ENCODE measurements at places on chromosomes 5 and 9.

DNA sequence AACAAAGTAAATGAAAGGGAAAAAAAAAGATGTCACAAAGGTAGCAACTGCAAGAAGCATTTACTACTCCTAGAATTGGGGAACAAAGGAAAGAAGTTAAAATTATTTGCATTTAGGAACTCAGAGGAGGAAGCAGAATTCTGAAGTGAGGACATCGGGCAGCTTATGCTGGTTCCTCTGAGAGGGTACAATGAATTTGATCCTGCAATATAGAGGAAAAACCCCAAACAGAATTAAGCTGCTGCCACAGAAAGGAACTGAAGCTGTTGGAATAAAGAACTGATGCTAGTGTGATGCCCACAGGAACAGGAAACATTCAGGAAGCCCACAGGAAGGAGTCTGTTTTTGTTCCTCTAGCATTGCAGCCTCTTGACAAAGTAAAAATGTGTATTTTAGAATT is 22.3 kb upstream of the TBCA start:
- DNase-seq = no peak

GRCh38 chr5:74286734-74287695 is 353.5 kb downstream of the ENC1 start:
- no peak for DNase-seq

DNA sequence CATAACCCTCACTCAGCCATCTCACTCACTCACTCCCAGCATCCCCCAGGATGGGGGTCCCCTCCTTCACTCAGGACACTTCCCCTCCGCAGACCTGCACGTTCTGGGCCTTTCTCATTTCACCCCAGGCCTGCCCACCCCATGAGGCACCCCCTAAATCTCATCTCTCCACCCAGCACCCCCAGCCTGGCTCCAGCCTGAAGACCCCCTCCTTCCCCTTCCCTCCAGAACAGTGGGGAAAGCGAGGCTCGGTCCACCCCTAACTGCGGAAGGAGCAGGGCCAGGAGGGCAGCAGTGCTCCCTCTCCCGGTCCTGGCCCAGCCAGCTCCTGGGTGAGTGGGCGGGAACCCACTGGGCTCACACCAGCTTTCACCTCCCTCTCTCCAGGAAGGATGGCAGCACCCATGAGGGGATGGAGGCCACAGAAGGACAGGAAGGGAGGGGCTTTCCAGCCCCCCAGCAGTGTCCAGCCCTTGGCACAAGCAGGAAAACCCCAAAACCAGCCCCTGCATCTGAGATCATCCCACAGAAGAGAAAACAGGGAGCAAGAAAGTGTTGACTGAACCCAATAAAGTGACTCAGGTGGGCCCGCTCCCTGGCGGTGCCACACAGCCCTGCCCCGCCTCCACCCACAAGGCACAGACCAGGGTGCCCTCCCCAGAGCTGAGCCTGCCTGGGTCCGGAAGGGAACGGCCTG is 55.0 kb downstream of the LRSAM1 start:
- DNase-seq = peak; percentile 45

DNA sequence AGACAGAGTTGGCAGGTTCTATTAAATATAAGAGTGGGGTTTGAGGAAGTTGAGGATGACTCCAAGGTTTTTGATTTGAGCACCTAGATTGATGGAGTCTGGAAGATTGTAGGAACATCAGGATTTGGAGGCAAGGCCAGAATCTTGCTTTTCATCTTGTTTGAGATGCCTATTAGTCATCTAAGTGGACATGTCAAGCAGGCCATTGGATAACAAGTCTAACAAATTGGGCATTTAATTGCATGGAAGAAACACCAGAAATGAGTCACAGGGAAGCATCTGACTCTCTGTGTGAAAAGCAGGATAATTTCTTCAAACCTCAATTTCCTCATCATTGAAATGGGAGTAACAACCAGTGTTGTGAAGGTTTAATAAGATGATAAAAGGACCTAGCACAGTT is 53.3 kb upstream of the ARL15 start:
- DNase-seq = peak; percentile 53

GRCh38 chr5:69230181-69230580 is 4.5 kb upstream of the CDK7 start:
- no peak for DNase-seq

DNA sequence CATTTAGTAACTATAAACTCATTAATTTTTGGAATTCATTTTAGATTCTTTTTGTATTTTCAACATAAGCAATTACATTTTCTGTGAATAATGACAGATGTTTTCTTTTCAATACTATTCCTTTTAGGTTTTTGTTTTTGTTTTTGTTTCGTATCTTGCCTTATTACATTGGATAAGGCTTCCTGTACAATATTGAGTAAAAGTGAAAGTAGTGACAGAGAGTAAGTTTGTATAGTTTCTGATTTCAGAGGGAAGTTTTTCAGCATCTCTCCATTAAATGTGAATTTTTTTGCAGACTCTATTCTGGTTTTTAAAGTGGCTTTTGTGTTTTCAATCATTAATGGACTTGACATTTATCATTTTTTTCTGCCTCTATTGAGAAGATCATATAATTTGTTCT is 12.8 kb upstream of the CAMK4 start:
- no peak for DNase-seq

- DNase-seq = peak; percentile 17
Measured at GRCh38 chr9:72788966-72789735, 163.7 kb downstream of the ALDH1A1 start.

DNA sequence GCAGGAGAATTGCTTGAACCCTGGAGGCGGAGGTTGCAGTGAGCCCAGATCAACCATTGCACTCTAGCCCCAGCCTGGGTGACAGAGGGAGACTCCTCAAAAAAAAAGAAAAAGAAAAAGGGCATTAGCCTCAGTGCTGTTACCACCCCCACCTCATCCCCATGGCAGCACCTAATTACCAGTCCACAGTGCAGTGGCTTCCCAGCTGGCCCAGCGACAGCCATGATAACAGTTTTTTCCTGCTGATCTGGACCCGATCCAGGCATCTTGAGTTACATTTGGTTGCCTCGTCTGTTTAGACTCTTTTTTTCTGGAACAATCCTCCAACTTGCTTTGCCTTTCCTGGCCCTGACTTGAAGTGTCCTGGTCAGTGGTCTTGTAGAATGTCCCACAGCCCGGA is 24.4 kb downstream of the NCS1 start:
- DNase-seq = no peak

GRCh38 chr5:22560147-22560546 is 293.0 kb downstream of the CDH12 start:
- peak; percentile 95 for DNase-seq

DNA sequence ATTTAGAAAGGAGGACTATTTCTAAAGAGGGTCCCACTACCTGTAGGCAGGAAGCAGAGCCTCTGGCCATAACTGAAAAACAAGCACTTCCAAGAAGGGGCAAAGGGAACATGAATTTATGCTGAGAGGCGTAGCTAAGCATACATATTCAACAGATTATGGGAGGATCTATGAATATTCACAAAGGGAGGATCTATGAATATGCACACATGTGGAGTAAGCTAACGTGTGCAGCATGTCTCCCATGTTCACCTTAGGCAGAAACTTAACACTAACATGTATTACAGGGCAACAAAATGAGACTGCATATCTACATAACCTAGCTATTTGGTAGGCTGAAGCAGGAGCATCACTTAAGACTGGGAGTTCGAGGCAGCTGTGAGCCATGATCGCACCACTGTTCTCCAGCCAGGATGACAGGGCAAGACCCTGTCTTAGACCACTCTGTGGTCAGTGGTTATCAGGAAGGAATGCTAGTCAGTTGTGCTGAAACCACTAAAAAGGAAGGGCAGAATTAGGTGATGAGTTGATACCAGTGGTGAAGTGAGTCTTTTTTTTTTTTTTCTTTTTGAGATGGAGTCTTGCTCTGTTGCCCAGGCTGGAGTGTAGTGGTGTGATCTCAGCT is 20.8 kb downstream of the FXN start:
- DNase-seq = no peak

- DNase-seq = no peak
Measured at GRCh38 chr9:100285601-100286000, 67.1 kb downstream of the TEX10 start.

GRCh38 chr5:28012538-28012937 is 974.2 kb upstream of the CDH9 start:
- peak; percentile 0 for DNase-seq

GRCh38 chr5:34491251-34491620 is 164.9 kb upstream of the RAI14 start:
- DNase-seq = peak; percentile 46

- no peak for DNase-seq
Measured at GRCh38 chr5:167798448-167798847, 493.0 kb upstream of the WWC1 start.

- no peak for DNase-seq
Measured at GRCh38 chr5:130939059-130939458, 226.0 kb downstream of the HINT1 start.

- DNase-seq = no peak
Measured at GRCh38 chr9:129283705-129284606, 105.9 kb upstream of the IER5L start.

GRCh38 chr9:7760014-7760415 is 39.6 kb downstream of the DMAC1 start:
- DNase-seq = peak; percentile 3

GRCh38 chr5:145825751-145826180 is 9.4 kb downstream of the PRELID2 start:
- peak; percentile 80 for DNase-seq

DNA sequence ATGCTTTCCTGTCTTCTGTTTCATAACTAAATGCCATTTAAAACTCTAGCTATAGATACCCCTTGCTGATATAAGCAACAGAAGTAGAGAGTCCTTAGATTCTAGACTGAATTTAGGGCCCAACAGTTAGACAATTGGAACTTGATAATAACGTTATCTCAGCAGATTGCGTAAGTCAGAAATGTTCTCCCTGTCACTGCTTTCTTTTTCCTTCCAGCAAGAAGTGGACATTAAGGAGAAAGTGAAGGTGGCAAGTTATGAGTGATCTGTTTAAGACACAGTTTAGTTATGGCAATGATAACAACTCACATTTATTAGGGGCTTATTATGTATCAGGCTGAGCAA is 6.9 kb upstream of the GLIS3 start:
- no peak for DNase-seq

GRCh38 chr9:127722055-127722745 is 6.3 kb downstream of the TTC16 start:
- no peak for DNase-seq

GRCh38 chr9:16825331-16825725 is 45.1 kb downstream of the BNC2 start:
- DNase-seq = peak; percentile 55

DNA sequence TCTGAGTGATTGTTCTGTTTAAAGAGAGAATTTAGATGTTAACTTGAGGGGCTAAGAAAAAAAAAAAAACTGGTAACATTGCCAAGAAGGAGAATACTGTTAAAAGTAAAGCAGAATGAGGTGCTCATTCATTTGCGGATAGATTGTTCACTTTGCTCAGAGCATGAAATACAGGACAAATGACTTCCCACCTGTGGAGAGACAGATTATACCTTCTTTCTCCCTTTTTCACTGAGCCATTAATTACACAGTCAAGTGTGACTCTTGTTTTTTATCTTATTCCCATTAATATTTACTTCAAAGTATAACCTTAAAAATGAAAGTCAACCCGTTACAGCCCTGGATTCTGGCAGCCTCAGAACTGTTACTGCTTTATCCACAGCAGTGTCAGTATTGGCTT is 264.5 kb downstream of the TAF11L14 start:
- no peak for DNase-seq

GRCh38 chr9:99023831-99024230 is 80.1 kb downstream of the COL15A1 start:
- DNase-seq = peak; percentile 52

GRCh38 chr5:66710557-66711088 is 114.4 kb downstream of the MAST4 start:
- peak; percentile 68 for DNase-seq

GRCh38 chr5:136517755-136518154 is 152.4 kb upstream of the TRPC7 start:
- DNase-seq = no peak

GRCh38 chr9:134434894-134435506 is 108.7 kb downstream of the RXRA start:
- DNase-seq = peak; percentile 97

GRCh38 chr9:13491493-13492424 is 212.3 kb upstream of the MPDZ start:
- DNase-seq = no peak

DNA sequence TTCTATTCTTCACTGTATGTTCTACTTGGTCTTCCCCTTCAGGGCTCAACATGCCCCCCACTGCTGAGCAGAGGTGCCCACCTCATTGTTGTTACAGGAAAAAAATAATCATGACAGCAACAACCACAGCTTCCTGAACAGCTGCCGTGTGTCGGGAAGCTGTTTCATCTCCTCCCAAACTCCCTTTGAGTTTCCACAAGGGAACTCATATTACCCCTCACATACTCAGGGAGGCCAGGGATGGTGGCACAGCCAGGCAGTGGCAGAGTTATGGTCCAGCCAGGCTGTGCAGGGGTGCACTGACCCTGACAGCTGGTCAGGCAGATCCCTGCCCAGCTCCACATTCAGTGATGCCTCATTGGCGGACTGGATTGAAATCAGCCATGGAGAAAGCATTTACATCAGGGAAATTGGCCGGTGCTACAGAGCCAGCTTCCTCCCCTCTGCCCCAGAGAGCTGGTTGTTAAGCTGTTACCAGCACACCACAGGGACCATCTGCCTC is 37.3 kb downstream of the SARDH start:
- DNase-seq = no peak

DNA sequence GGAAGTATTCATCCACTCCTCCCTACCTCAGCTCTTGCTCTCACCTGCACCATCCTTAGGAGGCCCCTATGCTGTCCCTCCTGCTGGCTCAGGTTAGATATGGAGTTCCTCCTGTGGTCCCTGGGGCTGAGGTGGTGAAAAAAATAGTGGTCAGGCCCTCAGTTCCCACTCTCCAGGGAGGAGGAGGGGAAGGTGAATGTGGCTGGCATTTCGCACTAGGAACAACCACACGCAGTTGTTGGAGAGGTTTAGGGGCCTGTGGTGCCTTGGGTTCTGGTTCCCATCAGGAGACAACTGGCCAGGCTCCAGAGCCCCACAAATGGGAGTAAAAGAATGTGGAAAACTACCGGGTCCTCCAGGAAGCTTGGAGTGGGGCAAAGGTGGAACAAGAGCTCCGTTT is 81.7 kb upstream of the HSPA9 start:
- no peak for DNase-seq

DNA sequence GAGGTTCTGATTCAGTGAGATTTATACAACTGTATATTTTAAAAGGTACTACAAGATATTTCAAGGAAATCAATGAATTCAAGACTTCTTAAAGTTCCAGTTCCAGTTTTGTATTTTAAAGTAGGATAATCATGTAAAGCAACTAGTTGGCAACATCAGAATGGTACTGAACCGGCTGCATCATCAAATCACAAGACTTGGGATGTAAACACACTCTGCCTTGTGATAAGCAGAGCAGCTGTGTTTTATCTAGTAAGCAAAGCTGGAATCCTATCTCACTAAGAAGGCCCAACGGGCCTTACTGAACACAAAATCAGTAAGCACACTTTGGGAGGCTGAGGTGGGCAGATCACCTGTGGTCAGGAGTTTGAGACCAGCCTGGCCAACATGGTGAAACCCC is 327.2 kb upstream of the NREP start:
- no peak for DNase-seq

Measured in GM23248 (cell line).